ENCODE measurements at places on chromosomes 11 and 22.

- DNase-seq, result no peak
Measured at GRCh38 chr11:125275905-125276618, 111.5 kb downstream of the PKNOX2 start.

DNA sequence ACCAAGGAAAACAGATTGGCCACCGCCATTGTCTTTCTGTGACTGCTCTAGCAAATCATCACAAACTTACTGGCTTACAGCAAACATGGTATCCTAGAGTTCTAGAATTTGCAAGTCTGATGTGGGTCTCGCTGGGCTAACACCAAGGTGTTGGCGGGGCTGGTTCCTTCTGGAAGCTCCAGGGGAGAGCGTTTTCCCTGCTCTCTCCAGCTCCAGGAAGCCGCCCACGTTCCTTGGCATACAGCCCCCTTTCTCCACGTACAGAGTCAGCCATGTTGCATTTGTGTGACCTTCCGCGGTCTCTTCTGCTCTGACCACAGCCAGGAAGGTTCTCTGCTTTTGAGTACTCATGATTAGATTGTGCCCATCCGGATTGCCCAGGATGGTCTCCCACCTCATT, 27.5 kb downstream of the TBC1D22A start:
- DNase-seq, result no peak

GRCh38 chr11:115391598-115391997, 112.6 kb downstream of the CADM1 start:
- DNase-seq, result no peak

DNA sequence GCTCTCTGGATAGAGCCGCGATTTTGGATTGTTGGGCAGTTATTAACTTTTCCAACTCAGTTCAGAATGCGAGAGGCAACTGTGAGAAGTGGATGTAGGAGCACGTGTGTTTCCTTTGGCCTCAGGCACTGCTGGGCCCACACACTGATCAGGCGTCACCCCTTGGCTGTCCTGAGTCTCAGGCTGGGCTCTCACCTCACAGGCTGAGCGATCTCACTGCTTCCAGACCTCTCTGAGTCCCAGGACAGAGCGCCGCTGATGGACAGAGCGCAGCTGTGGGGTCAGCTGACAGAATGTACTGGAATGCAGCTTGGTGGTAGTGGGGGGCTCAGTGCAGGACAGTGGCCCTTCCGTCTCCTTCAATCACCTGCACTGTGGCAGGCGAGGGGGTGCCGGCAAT, 516.2 kb downstream of the TBC1D22A start:
- no peak for DNase-seq

DNA sequence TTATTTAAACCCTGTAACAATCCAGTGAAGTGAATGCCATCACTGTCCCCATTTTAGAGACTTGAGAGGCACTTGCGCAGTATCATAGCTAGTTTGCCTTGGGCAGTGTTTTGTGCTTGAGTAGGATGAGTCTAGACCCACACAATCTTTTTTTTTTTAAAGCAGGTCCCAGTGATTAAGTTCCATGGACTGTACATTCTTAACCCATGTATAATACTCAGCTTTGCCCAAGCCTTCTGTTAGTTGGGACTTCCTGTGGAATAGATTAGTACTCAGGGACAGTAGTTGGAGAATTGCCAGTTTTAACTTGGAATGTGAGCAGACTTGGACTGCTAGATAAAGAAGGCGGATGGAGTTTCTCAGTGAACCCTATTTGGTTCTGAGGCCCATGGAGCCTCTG, 108.6 kb upstream of the RASSF10 start:
- DNase-seq, result no peak

- DNase-seq, result no peak
Measured at GRCh38 chr11:87368858-87369480, 331.2 kb downstream of the TMEM135 start.

GRCh38 chr11:12377824-12378593, 638 bp downstream of the PARVA start:
- peak; percentile 19 for DNase-seq

DNA sequence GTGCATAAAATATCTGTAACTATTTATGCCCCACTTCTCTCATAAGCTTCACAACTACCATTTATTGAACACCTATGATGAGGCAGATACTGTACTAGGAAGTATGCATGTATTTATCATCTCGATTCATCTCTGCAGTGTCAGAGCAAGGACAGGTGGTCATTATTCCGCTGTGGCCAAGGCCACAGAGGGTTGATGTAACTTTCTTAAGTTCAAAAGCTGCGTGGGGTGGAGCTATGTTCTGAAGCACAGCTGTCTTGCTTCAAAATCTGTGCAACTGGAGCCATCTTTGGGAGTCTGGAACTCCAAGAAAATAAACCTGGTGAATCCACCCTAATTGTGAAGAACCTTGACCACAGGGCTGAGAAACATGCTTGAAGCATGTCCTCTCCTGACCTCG, 60.2 kb upstream of the HMGXB4 start:
- DNase-seq, result no peak

DNA sequence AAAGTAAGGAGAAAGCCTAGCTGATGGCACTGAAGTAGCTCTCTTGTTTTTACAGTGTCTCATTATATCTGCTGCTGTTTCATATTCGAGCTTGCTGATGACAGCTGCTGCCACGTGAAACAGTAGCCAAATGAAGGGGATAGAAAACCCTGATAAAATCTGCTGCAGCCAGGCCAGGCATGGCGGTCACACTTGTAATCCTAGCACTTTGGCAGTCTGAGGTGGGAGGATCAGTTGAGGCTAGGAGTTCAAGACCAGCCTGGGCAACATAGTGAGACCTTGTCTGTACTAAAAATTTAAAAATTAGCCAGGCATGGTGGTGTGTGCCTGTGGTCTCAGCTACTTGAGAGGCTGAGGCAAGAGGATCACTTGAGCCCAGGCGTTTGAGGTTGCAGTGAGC, 13.4 kb downstream of the IFT46 start:
- DNase-seq, result no peak

DNA sequence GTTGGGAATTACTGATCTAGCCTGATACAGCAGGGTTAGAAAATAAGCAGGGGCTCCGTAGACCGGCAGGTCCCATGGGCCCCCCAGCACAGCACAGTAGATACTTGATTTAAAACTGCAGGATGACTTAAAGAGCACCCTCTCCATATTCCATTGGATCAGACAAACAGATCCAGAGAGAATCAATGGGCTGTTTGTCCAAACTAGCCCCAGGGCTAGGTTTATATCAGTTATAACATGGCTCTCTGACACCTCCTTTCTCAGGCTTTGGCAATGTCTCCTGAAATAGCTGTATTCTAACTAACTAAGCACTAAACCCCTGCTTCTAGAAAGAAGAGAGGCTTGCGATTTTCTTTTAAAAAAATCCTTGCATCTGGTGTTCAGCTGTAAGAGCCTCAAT, 100.4 kb upstream of the GALNT18 start:
- DNase-seq, result no peak

DNA sequence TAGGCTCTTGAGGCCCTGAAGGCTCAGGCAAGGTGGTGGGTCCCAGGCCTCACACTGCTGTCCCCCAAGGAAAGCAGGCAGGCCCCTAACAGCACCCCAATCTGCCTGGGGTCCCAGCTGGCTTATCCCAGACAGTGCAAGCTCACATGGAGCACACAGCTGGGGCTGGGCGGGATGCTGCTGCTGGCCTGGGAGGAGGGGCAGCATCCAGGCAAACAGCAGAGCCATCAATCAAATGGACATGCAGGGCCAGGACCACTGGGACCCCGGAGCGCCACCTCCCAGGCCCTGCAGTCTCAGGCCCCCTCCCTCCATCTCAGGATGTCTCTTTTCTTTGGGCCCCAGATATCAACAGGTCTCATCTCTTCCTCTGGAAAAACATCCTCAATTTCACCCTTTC, 140.3 kb downstream of the BRD1 start:
- no peak for DNase-seq

DNA sequence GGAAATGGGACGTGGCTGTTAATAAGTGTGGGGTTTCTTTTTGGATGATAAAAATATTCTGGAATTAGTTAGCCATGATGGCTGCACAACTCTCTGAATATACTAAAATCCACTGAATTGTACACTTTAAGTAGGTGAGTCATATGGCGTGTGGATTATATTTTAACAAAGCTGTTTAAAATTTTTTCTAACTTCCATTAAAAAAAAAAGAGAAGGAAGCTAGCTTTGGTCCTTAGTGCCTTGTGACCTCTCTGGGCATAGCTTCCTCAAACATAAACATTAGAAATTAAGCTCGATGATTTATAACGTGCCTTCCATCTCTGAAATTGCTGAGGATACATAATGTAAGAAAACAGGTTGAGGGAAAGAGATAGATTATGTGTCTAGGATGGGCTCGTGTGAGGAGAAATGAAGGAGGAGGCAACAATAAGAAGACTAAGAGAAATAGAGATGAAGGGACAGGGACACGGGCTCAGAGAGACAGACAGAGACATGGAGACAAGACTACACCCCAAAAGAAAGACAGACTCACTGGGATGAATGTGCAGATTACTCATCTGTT, 20.0 kb downstream of the IRAG1 start:
- DNase-seq, result peak; percentile 82

DNA sequence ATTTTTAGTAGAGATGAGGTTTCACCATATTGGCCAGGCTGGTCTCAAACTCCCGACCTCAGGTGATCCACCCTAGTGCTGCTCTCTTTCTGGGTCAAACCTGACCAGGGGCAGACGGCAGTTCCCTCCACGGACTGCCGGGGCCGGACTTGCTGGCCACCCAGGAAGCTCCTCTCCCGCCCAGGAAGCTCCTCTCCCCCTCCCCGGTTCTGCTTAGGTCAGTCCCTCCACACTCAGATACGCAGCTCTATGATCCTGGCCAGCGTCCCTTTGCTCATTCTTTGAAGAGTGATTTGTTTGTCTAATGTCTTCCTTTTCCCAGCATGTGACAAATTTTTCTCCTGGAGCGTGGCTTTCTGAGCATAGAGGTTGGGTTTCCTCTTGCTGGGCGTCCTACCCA, 125.3 kb upstream of the B3GAT1 start:
- no peak for DNase-seq

- DNase-seq, result no peak
Measured at GRCh38 chr22:30289980-30290313, 642 bp upstream of the CASTOR1 start.

GRCh38 chr22:37491559-37492427, 5.6 kb upstream of the MFNG start:
- DNase-seq, result no peak

GRCh38 chr11:62604460-62605120, 2.9 kb upstream of the MTA2 start:
- no peak for DNase-seq

DNA sequence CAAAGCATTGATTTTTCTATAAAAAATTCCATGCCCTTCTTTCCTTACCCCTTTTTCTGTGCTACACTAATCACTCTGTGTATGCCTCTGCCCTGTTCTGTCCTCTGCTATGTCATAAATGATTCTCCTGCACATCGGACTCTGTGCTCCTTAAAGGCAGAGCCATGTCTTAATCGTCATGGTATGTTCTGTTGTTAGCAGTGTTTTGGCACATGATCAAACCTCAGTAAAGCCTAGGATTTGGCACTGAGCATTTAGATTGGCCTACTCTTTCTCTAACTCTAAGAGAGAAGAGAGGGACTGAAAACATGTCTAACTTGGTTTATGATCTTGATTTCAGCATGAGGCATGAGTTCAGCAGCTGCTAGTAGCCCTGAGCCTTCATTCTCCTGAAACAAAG, 266.9 kb downstream of the AASDHPPT start:
- no peak for DNase-seq

- no peak for DNase-seq
Measured at GRCh38 chr22:27727673-27728451, 73.7 kb downstream of the MN1 start.

DNA sequence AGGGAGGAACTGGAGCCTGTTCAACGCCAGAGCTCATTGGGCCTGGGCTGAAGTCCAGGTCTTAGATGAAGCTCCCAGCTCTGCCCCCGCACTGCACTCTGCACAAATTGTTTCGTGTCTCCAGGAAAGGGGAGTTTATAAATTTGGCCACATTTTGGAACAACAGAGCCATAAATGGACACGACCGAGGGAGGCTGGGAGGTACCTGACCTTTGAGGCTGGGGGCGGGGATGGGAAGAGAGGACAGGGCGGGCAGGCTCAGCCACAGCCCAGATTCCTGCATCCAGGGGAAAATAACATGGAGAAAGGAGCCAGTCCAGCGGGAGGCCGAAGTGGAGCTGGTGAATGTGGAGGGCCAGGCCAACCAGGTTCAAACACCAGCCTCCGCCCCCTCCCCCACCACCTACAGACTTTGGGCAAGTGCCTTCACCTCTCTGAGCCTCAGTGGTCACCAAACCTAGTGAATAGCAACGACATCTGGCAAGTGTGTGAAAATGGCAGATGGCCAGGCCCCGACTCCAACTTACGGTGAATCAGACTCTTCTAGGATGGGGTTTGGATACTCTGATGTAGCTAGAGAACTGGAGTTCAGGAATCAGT, 36.8 kb upstream of the SMTN start:
- DNase-seq, result no peak

GRCh38 chr22:30866811-30867271, 101.7 kb downstream of the MORC2 start:
- no peak for DNase-seq

DNA sequence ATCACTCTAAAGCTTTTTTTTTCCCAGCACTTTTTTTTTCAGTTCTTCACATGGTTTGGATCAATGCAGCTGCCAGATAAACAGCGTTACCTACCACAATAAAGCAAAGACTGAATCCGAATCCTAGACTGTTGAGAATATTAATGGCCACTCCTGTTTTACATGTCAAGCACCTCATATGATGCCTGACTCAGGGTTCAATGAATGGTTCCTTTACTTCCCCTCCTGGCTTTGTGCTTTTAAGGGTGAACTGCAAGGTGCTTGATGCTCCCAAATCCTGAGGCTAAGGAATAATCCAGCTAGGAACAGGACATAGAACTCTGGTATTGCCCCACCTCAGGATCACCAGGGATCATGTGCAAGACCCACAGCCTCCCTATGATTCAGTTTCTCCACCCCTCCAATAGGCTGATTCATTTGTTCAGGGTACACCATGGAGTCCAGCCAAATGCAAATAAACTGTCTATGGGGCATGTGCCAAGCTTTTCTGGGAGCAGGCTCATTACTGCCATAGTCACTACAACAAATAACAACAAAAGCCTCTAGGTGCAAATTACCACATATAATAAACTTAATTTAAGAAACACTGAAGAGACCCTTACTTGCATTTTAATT, 104.3 kb downstream of the GAB2 start:
- peak; percentile 44 for DNase-seq

DNA sequence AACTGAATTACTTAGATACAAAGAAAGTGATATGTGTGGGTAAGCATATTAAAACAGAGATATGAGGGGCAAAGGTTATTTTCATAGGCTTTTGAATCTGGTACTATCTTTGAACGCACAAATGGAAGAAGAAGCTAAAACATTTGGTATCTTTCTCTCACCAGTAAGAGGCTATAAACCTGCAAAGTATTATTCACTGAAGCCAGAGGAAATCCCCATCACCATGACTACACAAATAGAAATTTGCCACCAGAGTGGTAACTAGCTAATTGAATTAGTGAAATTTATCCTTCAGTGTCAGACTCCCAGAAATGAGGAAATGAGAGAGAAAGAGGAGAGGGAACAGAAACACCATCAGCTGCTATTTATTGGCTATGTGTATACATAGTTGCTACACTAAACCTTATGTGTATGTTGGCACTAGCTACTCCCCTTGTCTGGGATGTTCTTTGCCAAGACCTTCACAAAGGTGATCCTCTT, 503.4 kb downstream of the DLG2 start:
- no peak for DNase-seq

- DNase-seq, result peak; percentile 53
Measured at GRCh38 chr11:117945047-117945810, 16.0 kb upstream of the TMPRSS13 start.
